ENCODE measurements at places on chromosomes 5 and 9.

DNA sequence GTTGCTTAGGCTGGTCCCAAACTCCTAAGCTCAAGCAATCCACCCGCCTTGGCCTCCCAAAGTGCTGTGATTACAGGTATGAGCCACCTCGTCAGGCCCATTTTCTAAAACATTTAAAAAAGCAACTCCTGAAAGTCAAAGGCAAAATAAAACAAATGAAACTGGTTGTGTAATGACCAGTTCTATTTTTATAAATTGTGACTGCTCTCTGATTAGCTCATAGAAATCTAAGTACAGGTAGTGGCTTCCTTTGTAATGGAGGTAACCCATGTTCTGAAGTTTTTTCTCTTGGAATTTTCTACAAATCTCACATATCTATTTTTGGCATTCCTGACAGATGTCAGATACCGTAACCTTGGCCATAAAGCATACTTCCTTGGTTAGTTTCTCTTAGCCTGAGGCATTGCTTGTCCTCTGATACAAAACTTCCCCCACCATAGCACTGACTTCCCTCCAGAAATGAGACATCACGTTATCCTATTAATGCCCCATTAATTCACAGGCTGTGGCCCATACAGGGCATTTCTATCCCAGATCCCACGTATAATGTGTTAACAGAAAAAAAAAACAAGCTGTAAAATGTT lies 14.1 kb upstream of the AK3 start:
- no peak for DNase-seq

DNA sequence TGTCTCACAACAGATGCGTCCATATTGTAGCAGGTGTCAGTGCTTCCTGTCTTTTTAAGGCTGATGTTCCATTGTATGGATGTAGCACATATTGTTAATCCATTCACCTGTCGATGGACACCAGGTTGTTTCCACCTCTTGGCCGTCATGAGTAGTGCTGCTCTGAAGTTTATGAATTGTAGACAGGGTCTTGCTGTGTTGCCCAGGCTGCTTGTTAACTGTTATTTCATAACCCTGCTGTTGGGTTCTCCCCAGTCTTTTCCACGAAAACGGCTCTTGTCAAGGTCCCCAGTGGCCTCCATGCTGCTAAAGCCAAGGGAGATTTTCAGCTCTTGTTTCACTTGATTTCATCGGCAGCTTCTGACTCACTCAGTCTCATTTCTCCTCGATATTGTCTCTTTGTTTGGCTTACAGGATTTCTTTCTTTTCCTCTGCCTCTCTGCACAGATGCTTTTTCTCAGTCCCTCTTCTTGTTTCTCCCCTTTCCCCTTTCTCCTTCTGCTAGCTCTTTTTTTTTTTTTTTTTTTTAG lies 12.1 kb upstream of the PSD2 start:
- DNase-seq: no peak

DNA sequence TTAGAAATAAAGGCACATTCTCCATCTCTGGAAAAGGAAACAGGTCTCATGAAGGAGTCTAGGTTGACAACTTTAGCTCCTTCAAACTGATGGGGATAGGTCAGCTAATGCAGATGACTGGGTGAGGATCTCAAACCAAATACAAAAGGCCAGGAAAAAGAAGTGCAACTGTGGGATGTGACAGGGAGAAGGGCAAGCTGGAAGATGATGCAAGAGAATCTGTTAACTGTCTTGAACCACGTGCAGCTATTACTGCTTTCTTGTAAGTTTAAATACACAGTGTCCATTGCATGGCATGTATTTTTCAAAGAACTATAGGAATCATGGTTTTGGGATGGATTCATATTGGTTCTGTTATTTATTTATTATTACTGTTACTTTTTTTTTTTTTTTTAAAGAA lies 331.8 kb downstream of the NDUFS4 start:
- no peak for DNase-seq

DNA sequence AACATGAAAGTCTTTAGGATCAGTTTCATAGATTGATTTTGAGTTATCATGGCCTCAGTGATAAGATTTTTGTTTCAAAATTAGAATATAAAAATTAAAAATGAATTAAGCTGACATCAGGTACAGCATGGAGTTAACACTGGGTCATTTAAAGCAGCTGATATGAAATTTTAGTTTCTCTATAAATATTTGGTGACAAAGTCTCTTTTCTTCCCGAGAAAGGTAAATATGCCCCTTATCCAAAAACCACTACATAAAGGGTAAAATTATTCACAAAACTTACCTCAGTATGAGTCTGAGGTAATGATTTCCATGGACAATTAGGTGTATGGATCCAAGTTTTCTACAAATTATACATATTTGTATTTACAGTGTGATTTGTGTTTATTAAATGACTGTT lies 121.5 kb upstream of the PJA2 start:
- no peak for DNase-seq

- DNase-seq: peak; percentile 77
Measured at GRCh38 chr9:15837079-15837679, 284.3 kb downstream of the CCDC171 start.

DNA sequence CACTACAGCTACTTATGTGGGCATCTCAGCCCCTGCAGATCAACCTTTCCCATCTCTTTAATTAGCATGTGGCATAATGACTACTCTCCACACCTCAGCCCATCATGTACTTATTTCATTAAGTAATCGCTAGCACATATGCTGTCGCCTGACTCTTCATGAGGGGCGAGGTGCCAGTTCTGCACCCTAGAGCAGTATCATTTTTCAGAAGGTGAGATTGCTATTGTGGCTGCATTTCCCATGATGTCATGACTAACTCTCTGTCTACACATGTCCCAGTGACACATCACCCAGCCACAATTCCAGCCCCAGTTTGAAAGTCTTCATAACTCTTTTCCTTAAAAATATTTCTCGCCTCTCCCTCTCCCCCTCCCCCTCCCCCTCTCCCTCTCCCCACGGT lies 7.6 kb upstream of the F2RL1 start:
- DNase-seq: no peak

DNA sequence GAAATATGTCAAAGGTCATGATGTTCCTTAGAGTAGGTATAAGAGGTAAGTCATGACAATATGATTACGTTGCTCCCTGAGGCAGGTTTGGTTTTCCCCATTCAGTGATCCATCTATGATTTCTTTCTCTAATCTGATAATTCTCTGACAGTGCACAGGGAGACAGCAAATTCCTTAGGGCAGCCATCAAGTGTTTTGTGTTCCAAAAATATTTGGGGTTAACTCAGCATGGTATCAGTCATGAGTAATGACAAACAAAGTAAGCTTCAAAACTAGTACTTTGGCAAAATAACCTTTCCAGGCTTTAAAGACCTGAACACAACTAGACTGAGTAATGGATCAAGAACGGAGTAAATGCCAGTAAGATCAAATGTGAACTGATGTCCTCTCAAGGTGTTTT lies 55.3 kb upstream of the SPATA31E1 start:
- no peak for DNase-seq

Data from NCI-H446 (cell line).